ENCODE measurements at places on chromosomes 11 and 22.

DNA sequence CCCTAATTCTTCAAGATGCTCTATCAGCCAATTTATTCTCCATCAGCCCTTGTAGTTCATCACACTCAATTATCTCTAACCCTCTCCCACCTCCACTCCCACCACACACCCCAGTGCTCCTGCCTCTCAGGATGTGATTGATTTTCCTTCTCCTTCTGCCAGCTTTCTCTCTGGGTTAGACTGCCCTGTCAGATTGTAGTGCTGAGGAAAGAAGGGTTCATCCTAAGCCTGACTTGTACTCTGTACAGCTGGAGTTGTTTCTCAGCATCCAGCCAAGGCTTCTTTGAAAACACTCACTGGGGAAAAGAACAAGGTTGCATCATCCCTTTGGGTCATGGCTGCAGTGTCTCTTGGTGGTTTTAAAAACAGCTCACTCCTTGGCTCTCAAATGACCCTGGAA, 61.2 kb downstream of the CECR2 start:
- no peak for DNase-seq

DNA sequence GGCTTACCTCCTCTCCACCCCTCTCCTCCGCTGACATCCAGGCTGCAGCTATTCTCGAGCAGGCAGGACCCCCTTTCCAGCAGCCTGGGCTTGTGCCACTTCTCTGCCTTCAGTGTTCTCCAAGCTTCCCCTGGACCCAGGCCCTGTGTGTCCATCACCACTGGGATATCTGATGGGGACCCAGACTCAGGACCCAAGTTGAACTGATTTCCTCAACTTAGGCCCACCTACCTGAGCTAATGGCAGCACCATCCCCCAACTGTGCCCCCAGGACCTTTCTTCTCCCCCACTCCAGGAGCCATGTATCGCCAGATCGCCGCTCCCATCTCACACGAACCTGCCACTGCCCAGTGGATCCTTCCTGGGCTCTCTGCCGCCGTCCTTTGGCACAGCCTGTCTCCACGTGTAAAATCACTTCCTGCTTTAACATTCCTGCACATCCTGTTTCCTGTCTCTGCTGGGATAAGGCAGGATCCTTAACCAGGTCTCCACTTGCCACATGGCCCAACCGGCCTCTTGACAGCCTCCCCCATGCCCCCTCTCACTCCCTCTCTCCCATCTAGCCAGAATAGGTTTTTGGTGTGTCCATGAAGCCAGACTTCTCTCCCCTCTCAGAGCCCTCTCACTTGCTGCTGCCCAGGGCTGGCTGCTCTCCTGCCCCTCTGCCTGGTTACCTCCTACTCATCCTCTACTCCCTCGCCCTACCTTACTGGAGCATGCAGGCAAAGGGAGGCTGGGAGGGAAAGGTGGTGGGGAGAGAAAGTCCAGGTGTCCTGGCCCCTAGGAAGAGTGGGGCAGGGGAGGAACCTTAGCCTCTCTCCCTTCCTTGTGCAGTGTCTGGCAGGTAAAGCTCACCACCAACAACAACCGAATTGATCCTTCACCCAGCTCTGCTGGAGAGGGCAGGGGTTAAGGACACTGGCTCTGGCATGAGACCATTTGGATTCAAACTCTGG, 9.4 kb downstream of the SPATA19 start:
- no peak for DNase-seq

- DNase-seq: no peak
Measured at GRCh38 chr22:42834177-42834949, 22.7 kb downstream of the ARFGAP3 start.

DNA sequence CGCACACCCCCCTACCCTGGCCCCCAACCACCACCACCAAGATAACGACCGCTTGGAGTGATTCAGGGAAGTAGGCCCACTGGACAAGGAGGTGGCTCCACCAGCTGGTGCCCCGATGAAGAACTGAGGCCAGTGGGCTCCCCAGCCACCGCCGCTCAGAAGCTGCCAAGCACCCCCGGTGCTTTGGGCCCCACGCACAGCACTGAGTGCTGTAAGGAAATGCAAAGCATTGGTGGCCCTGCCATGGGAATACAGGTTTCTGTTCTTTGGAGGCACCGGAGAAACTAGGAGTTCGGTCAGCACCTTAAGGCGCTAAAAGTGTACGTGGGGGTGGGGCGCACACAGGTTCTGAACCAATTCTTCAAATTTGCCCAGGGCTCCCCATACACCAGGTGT, 664 bp upstream of the PRSS23 start:
- DNase-seq: no peak

DNA sequence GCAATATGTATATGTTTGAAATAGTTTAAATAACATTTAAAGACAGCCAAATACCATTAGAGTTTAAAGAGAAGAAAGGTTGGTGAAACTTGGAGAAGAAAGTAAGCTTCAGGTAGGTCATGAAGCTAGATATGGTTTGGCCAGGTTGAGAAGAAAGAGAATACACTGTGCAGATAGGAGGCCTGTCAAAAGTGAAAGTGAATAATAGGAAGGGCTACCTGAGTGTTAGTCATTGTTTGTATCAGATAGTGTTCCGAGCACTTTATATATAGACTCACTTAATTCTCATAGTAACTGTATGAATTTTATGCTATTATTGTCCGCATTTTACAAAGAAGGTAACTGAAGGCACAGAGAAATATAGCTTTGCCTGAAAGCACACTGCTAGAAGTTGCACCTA, 56.9 kb downstream of the USP47 start:
- DNase-seq: no peak

DNA sequence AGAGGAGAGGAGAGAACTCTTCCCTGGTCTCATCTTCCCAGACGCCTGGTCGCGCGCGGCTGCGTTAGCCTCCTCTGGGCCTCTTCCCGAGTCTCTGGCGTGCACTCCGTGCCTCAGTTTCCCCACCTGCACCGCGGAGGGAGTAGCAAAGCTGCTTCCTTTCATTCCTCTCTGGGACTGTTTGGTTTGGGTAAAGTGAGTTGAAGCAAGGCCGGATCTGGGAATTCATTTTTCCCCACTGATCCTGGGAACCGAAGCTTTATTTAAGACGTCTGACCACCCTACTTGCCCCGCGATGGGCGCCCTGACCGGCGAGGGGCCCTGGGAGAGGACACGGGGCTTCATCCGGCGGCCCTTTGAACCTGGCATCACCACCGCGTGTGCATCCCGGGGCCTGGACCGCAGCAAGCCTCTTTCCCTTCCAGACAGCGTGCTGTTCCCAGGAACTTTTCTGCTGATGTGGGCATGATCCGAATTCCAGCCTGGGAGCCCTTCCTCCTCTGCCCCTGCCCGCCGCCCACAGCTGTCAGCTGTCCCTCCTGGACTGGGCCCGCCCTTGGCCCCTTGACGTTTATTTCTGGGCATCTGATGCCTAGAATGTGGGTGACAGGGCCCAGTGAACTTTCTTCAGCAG, 758 bp downstream of the LDLRAD3 start:
- DNase-seq: no peak

DNA sequence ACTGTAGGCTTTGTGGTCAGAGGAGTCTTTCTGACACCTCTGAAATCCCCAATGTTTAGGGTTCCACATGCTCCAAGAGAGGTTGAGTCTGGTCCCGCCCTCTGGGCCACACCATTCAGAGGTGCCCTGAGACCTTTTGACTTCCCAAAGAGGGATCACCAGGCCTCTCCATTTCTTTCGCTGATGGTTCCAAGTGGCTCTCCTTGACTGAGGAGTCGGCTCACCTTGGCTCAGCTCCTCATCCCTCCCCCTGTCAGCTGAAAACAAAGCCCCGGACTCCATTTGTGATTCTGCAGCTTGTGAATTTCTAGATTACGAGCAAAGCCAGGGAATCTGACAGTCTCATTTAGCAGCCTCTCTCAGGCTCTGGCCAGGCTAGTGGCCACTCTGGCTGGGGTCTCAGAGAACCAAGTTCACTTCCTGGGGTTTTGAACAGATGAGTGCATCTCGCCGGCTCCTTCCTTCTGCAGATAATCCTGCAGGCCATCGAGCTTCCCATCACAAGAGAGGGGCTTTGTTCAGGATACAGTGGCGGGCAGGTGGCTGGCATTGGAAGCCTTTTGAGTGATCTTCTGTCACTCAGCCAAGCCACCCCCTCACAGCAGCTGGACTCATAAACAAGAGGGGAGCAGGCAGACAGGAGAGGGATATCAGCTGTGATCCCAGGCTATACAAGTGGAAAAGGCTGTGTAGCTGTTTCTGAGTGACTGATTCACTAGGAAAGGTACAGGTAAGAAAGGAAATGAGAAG, 102.9 kb downstream of the TRIM29 start:
- no peak for DNase-seq

DNA sequence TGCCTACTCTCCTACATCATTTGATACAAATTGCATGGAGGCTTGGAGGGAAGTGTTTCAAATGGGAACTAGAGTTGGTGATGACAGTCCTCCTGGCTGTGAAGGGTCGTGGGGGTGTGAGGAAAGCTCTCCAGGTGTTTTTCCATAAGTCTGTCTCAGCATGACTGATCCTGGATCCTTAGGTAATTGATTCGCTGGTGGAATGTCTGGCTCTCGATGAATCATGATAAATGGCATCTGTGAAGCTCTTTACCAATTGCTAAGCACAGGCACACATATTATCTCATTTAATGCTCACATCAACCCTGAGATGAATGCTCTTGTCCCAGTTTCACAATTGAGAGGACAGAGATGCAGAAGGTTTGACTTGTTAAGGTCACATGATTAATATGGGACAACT, 107.5 kb downstream of the PKNOX2 start:
- DNase-seq: no peak

GRCh38 chr22:38223289-38223960, 21.6 kb downstream of the MAFF start:
- no peak for DNase-seq

- DNase-seq: no peak
Measured at GRCh38 chr11:9269492-9270013, 4.4 kb upstream of the DENND5A start.

GRCh38 chr11:121487191-121487590, 34.4 kb upstream of the SORL1-AS1 start:
- no peak for DNase-seq

DNA sequence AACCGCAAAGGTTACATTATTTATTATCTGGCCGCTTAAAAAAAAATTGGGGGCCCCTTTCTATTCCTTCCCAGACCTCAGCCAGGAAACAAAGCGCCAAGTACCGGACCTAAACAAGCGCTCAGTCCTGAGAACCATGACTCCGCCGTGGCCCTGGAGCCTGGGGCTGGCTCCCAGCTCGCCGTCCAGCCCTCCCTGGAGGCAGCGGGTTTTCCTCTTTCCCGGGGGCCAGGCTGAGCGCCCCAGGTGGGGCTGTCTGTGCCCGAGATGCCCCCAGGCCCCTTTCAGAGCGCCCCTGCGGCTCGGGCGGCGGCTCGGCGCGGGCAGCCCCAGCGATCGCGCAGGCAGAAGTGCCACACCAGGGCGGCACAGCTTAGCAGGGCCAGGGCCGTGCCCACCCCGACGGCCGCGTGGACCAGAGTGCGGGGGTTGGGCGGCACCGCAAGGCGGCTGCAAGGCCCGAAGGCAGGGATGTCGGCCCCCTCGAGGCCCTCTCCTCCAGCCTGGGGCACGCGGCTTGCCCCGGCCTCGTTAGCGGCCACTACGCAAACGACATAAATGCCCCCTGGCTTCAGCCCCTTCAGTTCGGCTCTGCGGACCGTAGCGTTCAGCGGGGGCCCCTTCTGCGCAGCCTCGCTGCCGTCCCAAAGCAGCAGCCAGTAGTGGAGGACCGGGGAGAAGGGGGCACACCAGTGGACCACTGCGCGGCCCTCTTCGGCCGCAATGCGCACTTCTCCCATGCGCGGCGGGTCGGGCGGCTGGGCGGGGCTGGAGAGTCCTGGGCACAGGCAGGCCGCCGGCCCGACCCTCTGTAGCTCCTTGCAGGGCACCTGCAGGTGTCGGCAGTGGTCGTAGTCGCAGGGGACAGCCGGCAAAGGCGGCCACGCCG, 1.6 kb downstream of the LRRN4CL start:
- no peak for DNase-seq

GRCh38 chr11:116835042-116835772, 2.2 kb downstream of the APOA1 start:
- DNase-seq: no peak

GRCh38 chr11:66863428-66864125, 6.7 kb downstream of the LRFN4 start:
- DNase-seq: no peak

DNA sequence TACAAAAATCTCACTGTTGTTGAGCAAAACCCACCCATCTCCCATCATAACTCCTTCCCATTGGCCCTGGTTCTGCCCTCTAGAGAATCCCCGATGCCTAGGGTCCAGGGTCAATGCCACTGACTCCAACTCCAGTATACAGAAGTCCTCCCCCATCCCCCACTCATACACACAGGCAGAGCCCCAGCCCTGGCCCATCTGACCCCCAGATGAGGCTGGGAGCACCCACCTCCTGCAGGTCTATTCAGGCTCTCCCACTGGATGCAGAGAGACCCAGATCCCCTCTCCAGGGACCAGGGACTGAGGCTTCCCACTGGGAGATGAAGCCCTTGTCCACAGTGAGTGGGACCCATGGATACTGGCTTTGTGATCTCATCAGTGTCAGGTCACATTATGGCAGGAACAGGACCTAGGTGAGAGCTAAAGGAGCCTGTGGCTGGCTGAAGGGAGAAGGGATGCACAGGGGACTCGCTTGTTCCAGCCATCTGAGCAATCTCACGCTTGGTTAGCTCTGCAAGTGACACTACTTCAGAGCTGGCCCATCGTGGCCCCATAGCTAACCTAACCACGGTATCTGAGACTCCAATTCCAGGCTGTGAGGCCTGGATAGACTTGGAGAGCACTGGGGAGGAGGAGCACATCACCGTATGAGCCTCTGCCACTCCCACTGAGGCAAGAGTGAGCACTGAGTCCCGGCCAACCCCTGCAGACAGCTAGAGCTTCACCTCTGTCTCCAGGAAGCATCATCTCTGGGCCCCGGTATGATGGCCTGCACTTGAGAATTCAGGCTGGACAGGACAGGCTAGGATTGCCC, 35.7 kb downstream of the TRIM29 start:
- DNase-seq: no peak

- DNase-seq: no peak
Measured at GRCh38 chr22:37654563-37655251, 3.8 kb upstream of the PDXP start.

GRCh38 chr11:36074941-36075431, 131.1 kb downstream of the LDLRAD3 start:
- DNase-seq: no peak

DNA sequence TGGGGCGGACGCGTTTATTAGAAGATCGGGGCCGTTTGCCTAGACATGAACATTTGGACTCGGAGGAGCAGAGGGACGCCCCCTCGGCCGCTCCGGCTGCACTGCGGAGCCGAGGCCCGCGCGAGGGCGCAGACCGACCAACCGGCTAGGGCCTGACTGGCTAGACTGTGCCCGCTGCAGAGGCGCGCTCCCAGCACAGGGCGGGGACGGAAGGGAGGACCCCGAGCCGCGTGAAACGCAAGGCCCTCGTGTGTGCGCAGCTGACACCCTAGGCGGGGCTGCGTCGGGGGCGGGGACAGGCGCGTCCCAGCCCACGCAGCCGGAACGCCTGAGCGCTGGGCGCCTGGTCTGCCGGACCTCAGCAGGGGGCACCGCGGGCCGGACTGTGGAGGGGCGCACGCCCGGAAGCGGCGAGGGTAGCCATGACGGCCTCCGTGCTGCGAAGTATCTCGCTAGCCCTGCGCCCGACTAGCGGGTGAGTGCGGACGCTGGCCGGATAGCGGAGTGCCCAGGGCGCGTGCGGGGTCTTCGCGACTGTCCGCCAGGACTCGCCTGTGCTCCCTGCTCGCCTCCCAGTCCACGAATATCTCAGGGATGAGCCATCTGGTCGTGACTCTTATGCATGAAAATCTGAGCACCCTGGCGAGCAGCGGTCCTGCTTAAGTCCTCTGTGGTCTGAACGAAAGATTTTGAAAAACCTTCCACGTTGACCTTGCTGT, at the start of gene MRPL40:
Gene MRPL40, plus strand, starts transcription at position 413 of the 719 bp plus-strand sequence. Its CDS starts 10 bp downstream, at position 423.
- DNase-seq: peak; percentile 66
